Left ventricle myocardium inferior (tissue), 1 donor: ENCODE measurements at places on chromosomes 11 and 22. TPM values are rescaled to one million over a fixed set of nuclear protein-coding genes. Genes with fewer than 3 reads are reported as not detected.

GRCh38 chr11:22556381-22556780 is 69.2 kb downstream of the FANCF start:
- H3K27ac ChIP-seq = no peak overlapping the region
- H3K4me1 ChIP-seq = no peaks in the 10 kb centered on the region
- no peaks in the 10 kb centered on the region for H3K36me3 ChIP-seq
- H3K27me3 ChIP-seq = peaks cover 3% of the 10 kb centered on the region

DERL3 gene
- 2.0 TPM for total RNA-seq

SYT7 gene
- 18.9 TPM for total RNA-seq

DNA sequence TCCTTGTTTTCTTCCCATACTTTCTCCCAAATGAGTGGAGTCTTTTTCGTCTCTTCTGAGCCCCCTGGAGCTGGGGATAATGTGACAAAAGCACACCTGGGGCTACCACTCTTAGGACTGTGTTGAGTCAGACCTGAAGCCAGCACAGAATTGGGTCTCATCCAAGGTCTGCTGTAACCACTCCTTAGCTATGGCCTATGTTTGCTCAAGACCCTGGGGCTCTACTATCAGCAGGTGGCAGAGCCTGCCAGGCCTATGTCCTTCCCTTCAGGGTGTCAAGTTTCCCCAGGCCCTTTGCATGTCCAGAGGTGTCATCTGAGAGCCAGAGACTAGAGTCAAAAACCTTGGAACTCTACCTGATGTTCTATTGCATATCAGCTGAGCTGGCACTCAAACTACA is 335.7 kb downstream of the DDX10 start:
- no peaks in the 10 kb centered on the region for H3K36me3 ChIP-seq
- no peak overlapping the region for H3K27ac ChIP-seq
- no peaks in the 10 kb centered on the region for H3K27me3 ChIP-seq
- no peaks in the 10 kb centered on the region for H3K4me1 ChIP-seq
- DNase-seq = no peak
- no peak overlapping the region for H3K4me3 ChIP-seq

MRGPRF gene
- total RNA-seq = 3.9 TPM

DNA sequence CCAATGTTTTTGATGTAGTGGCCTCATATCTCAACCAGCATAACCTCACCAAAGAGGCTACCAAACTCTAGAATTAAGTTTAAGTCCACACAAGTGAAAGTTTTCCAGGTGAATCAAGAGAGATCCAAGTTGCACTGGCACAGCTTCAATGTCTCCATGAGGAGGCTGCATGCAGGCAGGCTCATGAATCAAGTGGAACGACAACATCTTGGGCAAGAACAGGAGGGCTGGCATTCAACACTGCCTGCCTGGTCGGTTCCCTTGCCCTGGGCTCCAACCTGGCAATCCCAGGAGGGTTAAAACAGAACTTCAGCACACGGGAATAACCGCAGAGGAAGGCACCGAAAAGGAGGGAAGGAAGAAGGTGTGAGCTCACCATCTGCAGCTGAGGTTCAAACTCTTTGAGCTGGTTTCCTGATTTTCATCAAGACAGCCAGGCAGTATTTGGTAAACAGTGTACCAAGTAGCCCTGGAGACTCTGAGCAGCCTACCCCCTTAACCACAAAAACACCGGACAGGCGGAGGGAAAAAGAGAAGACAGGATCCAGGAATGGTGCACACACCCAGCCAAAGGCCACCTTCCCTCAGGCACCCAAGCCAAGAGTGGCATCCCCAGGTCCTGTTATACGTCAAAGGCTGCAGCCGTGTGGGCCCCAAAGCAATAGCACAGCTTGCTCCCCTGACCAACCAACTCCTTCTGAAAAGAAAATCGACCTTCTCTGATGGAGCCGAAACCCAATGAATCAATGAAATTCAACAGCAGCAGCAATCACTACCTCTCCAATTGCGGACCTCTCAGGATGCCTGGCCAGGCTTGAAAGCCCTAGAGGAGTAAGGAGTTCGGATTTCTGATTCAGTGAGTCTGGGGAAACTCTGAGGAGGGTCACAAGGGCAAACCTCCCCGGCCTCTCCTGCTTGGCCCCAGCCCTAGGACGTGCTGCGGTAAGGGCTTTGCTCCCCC is 1.3 kb downstream of the PACSIN2 start:
- DNase-seq = no peak
- no peaks in the 10 kb centered on the region for H3K36me3 ChIP-seq
- peak overlapping the region; percentile 84 for H3K4me3 ChIP-seq
- H3K27ac ChIP-seq = peak overlapping the region; percentile 82
- H3K27me3 ChIP-seq = no peaks in the 10 kb centered on the region
- peaks cover 49% of the 10 kb centered on the region for H3K4me1 ChIP-seq

- peaks cover 76% of the 10 kb centered on the region for H3K27me3 ChIP-seq
- H3K4me3 ChIP-seq = peak overlapping the region; percentile 70
- peaks cover 24% of the 10 kb centered on the region for H3K4me1 ChIP-seq
- no peaks in the 10 kb centered on the region for H3K36me3 ChIP-seq
- peak; percentile 18 for DNase-seq
These were observed 760 bp upstream of the CELSR1 start for GRCh38 chr22:46537946-46538813.

DNA sequence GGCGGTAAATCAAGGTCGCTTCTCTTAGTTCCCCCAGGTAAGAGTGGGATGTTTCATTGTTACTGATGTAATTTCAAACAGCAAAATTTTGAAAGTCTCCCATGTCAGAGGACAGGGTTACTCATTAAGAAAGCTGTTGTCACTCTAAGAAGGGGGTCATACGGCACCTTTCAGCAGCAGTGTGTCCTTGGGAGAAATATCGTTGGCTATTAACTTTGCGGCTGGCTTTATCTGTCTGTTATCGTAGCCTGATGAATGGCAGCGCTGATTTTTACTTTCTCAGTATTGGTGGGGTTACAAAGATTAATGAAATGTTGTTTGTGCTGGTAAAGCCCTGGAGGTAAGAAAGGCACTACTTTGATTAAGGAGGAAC is 27.5 kb upstream of the FBXO3 start:
- peaks cover 13% of the 10 kb centered on the region for H3K4me1 ChIP-seq
- no peaks in the 10 kb centered on the region for H3K36me3 ChIP-seq
- DNase-seq = no peak
- peaks cover 71% of the 10 kb centered on the region for H3K27me3 ChIP-seq
- peak overlapping the region; percentile 49 for H3K4me3 ChIP-seq
- H3K27ac ChIP-seq = no peak overlapping the region

TRIM49 gene
- total RNA-seq = not detected

GRCh38 chr11:108694846-108695245 is 30.0 kb downstream of the DDX10 start:
- no peaks in the 10 kb centered on the region for H3K4me1 ChIP-seq
- peaks cover 53% of the 10 kb centered on the region for H3K36me3 ChIP-seq
- H3K4me3 ChIP-seq = no peak overlapping the region

- H3K27me3 ChIP-seq = no peaks in the 10 kb centered on the region
- H3K4me3 ChIP-seq = peak overlapping the region; percentile 88
- peaks cover 17% of the 10 kb centered on the region for H3K4me1 ChIP-seq
- peak overlapping the region; percentile 79 for H3K27ac ChIP-seq
These were observed 551 bp downstream of the AGBL2 start for GRCh38 chr11:47714554-47715081.

MSANTD4 gene
- total RNA-seq = 18.8 TPM

ZNF215 gene
- 0.77 TPM for total RNA-seq

TUBGCP6 gene
- total RNA-seq = 18.3 TPM

- DNase-seq = no peak
- H3K36me3 ChIP-seq = no peaks in the 10 kb centered on the region
- H3K4me1 ChIP-seq = no peaks in the 10 kb centered on the region
- no peak overlapping the region for H3K27ac ChIP-seq
- peaks cover 70% of the 10 kb centered on the region for H3K27me3 ChIP-seq
These were observed 346.2 kb downstream of the CADM1 start for GRCh38 chr11:115158053-115158452.

CNGA4 gene
- total RNA-seq = not detected

KCNJ4 gene
- 45.7 TPM for total RNA-seq

DNA sequence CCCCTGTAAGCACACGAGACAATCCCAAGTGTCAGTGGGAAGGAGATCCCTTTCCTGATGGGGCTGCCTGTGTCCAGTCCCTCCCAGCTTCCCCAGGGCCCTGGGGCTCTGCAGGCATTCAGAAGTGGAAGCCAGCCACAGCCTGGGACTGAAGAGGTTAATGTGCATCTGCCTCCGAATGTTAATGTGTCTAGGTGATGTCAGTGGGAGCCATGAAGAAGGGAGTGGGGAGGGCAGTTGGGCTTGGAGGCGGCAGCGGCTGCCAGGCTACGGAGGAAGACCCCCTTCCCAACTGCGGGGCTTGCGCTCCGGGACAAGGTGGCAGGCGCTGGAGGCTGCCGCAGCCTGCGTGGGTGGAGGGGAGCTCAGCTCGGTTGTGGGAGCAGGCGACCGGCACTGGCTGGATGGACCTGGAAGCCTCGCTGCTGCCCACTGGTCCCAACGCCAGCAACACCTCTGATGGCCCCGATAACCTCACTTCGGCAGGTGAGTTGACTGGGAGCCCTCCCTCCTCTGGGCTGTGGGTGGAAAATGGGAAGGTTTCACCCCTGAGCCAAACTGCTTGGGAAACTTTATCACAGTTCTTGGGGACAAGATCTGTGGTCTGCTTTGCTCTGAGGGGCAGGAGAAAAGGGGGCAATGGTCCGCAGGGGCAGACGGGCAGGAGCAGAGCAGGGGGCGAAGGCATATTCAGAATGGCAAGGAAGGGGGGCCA is at the start of gene MCHR1:
Gene MCHR1 (plus strand): TSS at position 236 of the 715 bp plus-strand sequence. CDS start 169 bp downstream, at position 405.
- peaks cover 32% of the 10 kb centered on the region for H3K4me1 ChIP-seq
- DNase-seq = no peak
- H3K36me3 ChIP-seq = no peaks in the 10 kb centered on the region
- H3K27ac ChIP-seq = no peak within 1 kb of the TSS
- peak within 1 kb of the TSS; percentile 53 for H3K4me3 ChIP-seq

DNA sequence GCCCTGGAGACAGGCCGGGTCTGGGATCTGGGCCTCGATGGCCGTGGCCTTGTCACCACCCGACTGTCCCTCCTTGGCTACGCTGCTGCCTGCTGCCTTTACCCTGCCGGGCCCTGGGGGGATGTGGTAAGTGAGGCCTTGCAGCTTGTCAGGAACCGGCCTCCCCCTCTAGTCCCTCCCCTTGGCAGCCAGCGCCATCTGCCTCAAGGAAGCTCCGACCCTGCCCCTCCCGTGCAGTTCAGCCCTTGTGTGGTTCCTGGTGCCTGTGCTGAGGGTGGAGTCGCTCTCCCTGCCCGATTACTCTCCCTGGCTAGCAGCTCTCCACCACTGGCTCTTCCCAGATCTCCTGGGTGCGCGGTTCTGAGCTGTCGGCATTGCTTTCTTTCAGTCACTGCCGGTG is 33.7 kb downstream of the CTTN start:
- no peaks in the 10 kb centered on the region for H3K4me1 ChIP-seq
- H3K27ac ChIP-seq = no peak overlapping the region
- peaks cover 97% of the 10 kb centered on the region for H3K36me3 ChIP-seq
- no peak for DNase-seq
- no peak overlapping the region for H3K4me3 ChIP-seq

- H3K4me1 ChIP-seq = no peaks in the 10 kb centered on the region
- H3K36me3 ChIP-seq = no peaks in the 10 kb centered on the region
- DNase-seq = no peak
- no peaks in the 10 kb centered on the region for H3K27me3 ChIP-seq
These were observed 42.3 kb downstream of the PC start for GRCh38 chr11:66915866-66916265.

DNA sequence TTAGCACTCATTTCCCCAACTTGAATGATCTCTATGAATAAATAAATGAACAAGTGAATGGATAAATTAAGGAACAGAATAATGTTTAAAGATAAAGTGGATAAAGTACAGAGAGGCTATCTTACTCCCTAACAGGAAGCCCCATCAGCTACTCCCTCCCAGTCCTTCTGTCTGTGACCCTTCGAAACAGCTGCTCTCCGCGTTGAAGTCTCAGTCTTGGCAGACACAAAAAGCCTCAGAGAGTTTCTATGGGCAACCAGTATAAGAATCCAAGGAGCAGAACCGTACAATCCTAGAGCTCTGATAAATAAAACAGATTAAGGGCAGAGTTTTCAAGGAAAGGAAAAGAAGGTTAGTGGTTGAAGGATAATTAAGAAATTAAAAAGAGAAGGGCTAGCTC is 35.0 kb downstream of the GUCY1A2 start:
- H3K27me3 ChIP-seq = no peaks in the 10 kb centered on the region
- no peaks in the 10 kb centered on the region for H3K36me3 ChIP-seq
- DNase-seq = peak; percentile 13
- H3K4me1 ChIP-seq = peaks cover 8% of the 10 kb centered on the region
- no peak overlapping the region for H3K4me3 ChIP-seq

DNA sequence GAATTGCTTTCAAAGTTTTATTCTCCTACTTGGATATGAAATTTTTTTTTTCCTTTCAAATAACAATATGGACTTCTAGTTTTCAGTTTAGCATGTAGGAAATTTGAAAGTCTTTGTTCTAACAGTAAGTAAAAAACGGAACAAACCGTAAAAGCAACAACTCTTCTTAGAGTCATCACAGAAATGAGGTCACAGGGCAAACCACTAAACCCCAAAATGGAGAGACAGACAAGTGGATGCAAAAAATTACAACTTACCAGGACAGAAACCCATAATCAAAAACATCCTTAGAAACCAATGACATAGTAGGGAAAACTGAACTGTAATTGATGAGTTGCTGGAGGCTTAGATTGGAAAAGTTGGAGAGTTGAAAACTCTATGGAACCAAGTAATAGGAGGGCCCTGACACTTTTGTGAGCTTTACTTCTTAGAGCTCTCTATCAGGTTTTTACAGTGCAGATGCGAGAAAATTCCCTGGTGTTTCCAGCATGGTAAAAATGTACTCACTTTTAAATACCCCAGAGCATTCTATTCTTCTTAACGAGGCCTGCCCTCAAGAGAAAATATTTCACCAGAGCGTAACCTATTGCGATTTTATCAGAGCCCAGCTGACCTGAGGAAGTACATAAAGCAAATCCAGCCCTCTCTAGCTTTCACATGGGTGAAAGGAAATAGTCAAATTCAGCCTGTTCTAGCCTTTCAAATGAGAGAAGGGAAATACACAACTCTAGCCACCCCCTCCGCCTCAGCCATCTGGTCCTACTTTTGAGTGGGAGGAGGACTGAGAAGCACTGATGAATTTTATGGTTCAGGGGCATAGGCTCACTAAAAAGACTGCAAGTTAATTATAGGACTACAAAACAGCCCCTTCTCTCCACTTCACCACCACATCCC is 39.1 kb downstream of the CASP12 start:
- H3K4me1 ChIP-seq = no peaks in the 10 kb centered on the region
- H3K27me3 ChIP-seq = no peaks in the 10 kb centered on the region
- no peaks in the 10 kb centered on the region for H3K36me3 ChIP-seq
- H3K4me3 ChIP-seq = no peak overlapping the region
- H3K27ac ChIP-seq = no peak overlapping the region

MRGPRX4 gene
- total RNA-seq = not detected

- H3K4me3 ChIP-seq = no peak overlapping the region
- H3K36me3 ChIP-seq = peaks cover 47% of the 10 kb centered on the region
- DNase-seq = no peak
- H3K4me1 ChIP-seq = peaks cover 14% of the 10 kb centered on the region
- no peaks in the 10 kb centered on the region for H3K27me3 ChIP-seq
These were observed 84.4 kb downstream of the DENND5A start for GRCh38 chr11:9180784-9181183.

GRCh38 chr11:1078191-1078601 is 3.5 kb downstream of the MUC2 start:
- no peak overlapping the region for H3K27ac ChIP-seq
- H3K4me1 ChIP-seq = peaks cover 8% of the 10 kb centered on the region
- DNase-seq = no peak
- H3K4me3 ChIP-seq = no peak overlapping the region
- no peaks in the 10 kb centered on the region for H3K36me3 ChIP-seq
- H3K27me3 ChIP-seq = peaks cover 30% of the 10 kb centered on the region

GRCh38 chr22:17818180-17818579 is 43.9 kb upstream of the BID start:
- no peak overlapping the region for H3K27ac ChIP-seq
- no peak overlapping the region for H3K4me3 ChIP-seq
- no peaks in the 10 kb centered on the region for H3K27me3 ChIP-seq
- H3K36me3 ChIP-seq = peaks cover 86% of the 10 kb centered on the region

- no peak overlapping the region for H3K4me3 ChIP-seq
- H3K4me1 ChIP-seq = peaks cover 27% of the 10 kb centered on the region
- H3K27ac ChIP-seq = peak overlapping the region; percentile 62
- peaks cover 59% of the 10 kb centered on the region for H3K36me3 ChIP-seq
These were observed 62.0 kb upstream of the YPEL1 start for GRCh38 chr22:21797444-21798221.

NELL1 gene
- total RNA-seq = not detected
